ENCODE measurements at places on chromosomes 12 and 14.

- no peak for DNase-seq
These were observed 6.1 kb downstream of the IFI27L2 start for GRCh38 chr14:94123296-94123695.

GRCh38 chr12:109892748-109893147 lies 7.3 kb upstream of the TCHP start:
- no peak for DNase-seq

DNA sequence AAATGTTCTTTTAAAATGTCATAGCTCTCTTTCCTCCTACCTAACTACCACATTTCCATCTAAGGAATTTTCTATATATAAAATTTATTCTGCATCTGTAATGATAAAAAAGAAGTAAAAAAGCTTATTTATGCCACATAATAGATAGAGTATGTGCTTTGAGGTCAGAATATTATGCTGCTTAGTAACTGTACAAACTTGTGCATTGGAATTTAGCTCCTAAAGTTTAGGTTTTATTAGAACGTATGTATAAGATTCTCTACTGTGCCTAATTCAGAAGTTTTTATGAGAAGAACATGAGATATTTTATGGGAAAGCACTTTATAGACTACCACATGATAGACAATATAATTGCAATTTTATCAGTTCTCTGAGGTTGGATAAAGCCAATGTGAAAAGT lies 384.6 kb downstream of the SLC16A7 start:
- peak; percentile 22 for DNase-seq

- peak; percentile 95 for DNase-seq
These were observed 16.5 kb upstream of the IFT81 start for GRCh38 chr12:110107369-110108281.

GRCh38 chr12:13005649-13006048 lies 5.6 kb upstream of the HEBP1 start:
- no peak for DNase-seq

- no peak for DNase-seq
These were observed 660.4 kb downstream of the VRK1 start for GRCh38 chr14:97457575-97458085.

All from cardiac fibroblast (primary cell).